ENCODE measurements at places on chromosomes 2 and 18.
A peak's percentile ranks its signal among the peaks of the same experiment; 100 is the strongest.

GRCh38 chr2:19714926-19715325 is 186.9 kb downstream of the TTC32 start:
- DNase-seq = no peak
- no peaks in the 10 kb centered on the region for H3K36me3 ChIP-seq
- H3K4me1 ChIP-seq = peaks cover 40% of the 10 kb centered on the region
- no peaks in the 10 kb centered on the region for H3K27me3 ChIP-seq

GRCh38 chr2:70995426-70995729 is 705 bp upstream of the TEX261 start:
- DNase-seq = no peak
- peaks cover 13% of the 10 kb centered on the region for H3K4me1 ChIP-seq
- no peak overlapping the region for H3K27ac ChIP-seq
- H3K27me3 ChIP-seq = no peaks in the 10 kb centered on the region
- peak overlapping the region; percentile 94 for H3K4me3 ChIP-seq

DNA sequence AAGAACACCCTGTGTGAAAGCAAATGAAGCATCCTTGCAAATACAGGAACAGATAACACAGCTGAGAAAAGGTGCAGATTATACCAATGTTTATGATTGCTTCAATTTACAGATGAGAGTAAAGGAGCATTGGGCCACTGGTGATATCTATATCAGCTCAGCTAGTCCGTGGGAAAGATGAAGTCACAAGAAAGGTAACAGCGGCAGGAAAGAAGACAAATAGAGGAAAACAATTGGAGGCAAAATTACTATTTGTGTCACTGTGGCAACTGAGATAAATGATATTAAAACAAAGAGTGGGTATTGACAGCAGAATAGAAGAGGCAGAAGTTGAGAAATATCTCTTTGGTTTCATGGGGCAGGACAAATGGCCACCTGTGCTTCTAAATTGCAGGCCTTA is 121.2 kb upstream of the CAVIN2 start:
- H3K27me3 ChIP-seq = no peaks in the 10 kb centered on the region
- no peaks in the 10 kb centered on the region for H3K36me3 ChIP-seq
- H3K4me3 ChIP-seq = no peak overlapping the region
- H3K27ac ChIP-seq = no peak overlapping the region
- H3K4me1 ChIP-seq = no peaks in the 10 kb centered on the region

DNA sequence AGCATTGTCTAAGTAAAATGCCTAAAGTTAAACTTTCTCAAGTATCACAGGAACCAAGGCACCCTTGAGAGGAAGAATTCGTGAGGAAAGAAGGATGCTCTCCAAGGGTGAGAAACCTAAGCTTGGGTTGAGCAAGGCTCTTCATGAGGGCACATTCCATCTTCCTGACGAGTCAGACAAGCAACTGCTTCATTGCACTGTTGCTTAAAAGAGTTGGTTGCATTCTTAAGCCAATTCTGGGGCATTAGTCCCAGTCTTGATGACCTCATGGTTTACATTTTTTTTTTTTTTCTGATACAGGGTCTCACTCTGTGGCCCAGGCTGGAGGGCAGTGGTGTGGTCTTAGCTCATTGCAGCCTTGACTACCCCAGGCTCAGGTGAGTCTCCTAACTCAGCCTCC is 237.5 kb downstream of the ACTR3 start:
- no peaks in the 10 kb centered on the region for H3K4me1 ChIP-seq
- H3K27me3 ChIP-seq = no peaks in the 10 kb centered on the region
- no peaks in the 10 kb centered on the region for H3K36me3 ChIP-seq
- H3K27ac ChIP-seq = no peak overlapping the region
- no peak overlapping the region for H3K4me3 ChIP-seq

DNA sequence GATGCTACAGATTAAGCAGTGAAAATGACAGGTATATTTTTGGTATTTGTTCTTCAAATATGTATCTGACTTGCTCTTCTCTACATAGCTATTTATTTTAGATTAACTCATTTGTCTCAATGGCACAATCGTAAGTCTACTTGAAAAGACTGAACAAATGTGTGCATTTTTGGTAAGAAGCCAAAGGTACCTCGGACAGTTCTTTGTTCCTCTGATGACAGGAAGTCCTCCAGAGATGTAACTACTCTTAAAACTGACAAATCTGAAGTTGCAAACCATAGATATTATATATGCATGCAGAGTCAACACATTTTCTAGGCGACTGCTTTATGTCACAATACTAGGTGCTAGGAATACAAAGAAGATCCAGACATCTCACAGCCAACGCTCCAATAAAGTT is 36.7 kb downstream of the NDUFAF7 start:
- peaks cover 26% of the 10 kb centered on the region for H3K36me3 ChIP-seq
- H3K4me3 ChIP-seq = no peak overlapping the region
- no peak overlapping the region for H3K27ac ChIP-seq
- no peak for DNase-seq

GRCh38 chr2:69021727-69022126 is 8.7 kb downstream of the ANTXR1 start:
- no peak overlapping the region for H3K4me3 ChIP-seq
- H3K36me3 ChIP-seq = no peaks in the 10 kb centered on the region
- no peak overlapping the region for H3K27ac ChIP-seq

- H3K27ac ChIP-seq = no peak overlapping the region
- H3K36me3 ChIP-seq = no peaks in the 10 kb centered on the region
- H3K27me3 ChIP-seq = no peaks in the 10 kb centered on the region
- DNase-seq = no peak
Measured at GRCh38 chr18:74533666-74534065, 634 bp upstream of the CNDP1 start.

DNA sequence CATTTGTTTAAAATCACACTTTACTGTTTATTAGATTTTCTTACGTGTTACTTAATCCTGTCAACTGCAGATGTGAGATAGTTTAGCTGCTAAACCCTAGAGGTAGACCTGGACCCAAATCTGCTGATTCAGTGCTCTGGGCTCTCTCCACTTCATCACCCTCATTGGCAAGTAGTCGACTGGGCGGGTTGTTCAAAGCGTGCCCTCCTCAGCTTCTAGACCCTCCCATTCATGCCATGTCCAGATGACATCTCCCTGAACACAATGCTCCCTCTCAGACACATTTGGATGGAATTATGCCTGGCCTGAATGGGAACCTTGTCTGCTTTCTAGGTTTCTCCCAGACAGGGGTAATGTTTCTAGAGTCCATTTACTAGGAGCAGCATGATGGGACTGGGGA is 43.7 kb downstream of the RPIA start:
- no peaks in the 10 kb centered on the region for H3K4me1 ChIP-seq
- H3K4me3 ChIP-seq = no peak overlapping the region
- H3K27ac ChIP-seq = no peak overlapping the region
- no peaks in the 10 kb centered on the region for H3K27me3 ChIP-seq

- no peak overlapping the region for H3K27ac ChIP-seq
- H3K4me3 ChIP-seq = no peak overlapping the region
- no peaks in the 10 kb centered on the region for H3K4me1 ChIP-seq
- no peak for DNase-seq
- H3K27me3 ChIP-seq = no peaks in the 10 kb centered on the region
Measured at GRCh38 chr18:45166836-45167551, 448.3 kb upstream of the SLC14A2 start.

DNA sequence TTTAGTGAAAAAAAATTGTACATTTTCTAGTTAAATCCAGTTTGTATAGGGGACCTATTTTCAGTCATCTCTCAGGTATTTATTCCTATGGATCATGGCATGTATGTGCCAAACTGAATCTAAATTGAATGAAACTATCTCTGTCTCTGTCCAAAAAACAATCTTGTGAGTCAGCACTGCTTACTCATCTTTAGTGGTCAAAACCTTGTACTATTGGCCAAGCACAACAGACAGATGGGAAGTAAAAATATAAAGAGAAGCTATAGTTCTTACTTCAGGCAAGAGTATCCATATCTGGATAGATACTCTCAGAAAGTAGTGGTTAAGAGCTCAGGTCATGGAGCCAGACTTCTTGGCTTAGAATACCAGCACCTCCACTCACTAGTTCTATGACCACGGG is 76.0 kb upstream of the KLHL14 start:
- DNase-seq = no peak
- no peak overlapping the region for H3K4me3 ChIP-seq
- H3K4me1 ChIP-seq = no peaks in the 10 kb centered on the region
- no peaks in the 10 kb centered on the region for H3K27me3 ChIP-seq
- no peaks in the 10 kb centered on the region for H3K36me3 ChIP-seq
- H3K27ac ChIP-seq = no peak overlapping the region

GRCh38 chr2:48529676-48530032 is 300 bp upstream of the STON1 start:
- H3K36me3 ChIP-seq = no peaks in the 10 kb centered on the region
- H3K27ac ChIP-seq = peak overlapping the region; percentile 87
- no peak for DNase-seq
- H3K4me3 ChIP-seq = peak overlapping the region; percentile 96
- H3K27me3 ChIP-seq = no peaks in the 10 kb centered on the region

DNA sequence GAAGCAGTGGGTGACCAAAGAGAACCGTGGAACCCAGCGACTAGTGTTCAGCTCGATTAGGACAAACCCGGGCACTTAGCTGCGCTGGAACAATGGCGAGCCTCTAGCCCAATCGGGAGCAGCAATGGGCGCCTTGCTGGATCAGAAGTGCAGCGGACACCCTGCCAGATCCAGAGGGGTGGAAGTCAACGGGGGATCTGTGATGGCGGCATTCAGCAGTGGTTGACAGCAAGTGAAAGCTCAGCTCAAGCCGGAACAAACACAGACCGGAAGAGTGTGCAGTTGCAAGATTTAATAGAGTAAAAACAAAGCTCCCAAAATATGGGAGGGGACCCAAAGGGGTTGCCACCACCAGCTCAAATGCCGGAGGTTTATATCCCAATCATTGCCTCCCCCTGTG is 478.7 kb upstream of the REG3G start:
- DNase-seq = no peak
- no peaks in the 10 kb centered on the region for H3K36me3 ChIP-seq
- no peaks in the 10 kb centered on the region for H3K27me3 ChIP-seq
- H3K27ac ChIP-seq = no peak overlapping the region

DNA sequence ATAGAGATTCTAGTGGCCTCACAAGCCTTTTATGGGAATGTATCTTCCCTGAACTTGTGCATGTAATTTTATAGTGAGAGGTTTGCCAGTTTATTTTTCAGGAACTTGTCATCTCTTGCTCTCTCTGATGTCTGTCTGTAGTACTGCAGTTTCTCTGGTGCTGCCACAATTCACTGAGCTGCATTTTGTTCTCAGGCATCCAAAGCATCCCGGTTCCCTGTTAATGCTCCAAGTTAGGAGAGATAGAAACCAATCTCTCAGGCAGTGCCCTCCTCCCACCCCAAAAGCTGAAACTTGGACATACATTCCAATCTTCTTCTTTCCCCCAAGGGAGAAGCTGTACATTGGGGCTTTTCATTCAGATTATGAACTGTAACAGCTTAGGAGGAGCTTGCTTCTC is 30.1 kb upstream of the GRB14 start:
- no peaks in the 10 kb centered on the region for H3K36me3 ChIP-seq
- no peak for DNase-seq
- no peaks in the 10 kb centered on the region for H3K4me1 ChIP-seq
- H3K27ac ChIP-seq = no peak overlapping the region
- no peaks in the 10 kb centered on the region for H3K27me3 ChIP-seq

DNA sequence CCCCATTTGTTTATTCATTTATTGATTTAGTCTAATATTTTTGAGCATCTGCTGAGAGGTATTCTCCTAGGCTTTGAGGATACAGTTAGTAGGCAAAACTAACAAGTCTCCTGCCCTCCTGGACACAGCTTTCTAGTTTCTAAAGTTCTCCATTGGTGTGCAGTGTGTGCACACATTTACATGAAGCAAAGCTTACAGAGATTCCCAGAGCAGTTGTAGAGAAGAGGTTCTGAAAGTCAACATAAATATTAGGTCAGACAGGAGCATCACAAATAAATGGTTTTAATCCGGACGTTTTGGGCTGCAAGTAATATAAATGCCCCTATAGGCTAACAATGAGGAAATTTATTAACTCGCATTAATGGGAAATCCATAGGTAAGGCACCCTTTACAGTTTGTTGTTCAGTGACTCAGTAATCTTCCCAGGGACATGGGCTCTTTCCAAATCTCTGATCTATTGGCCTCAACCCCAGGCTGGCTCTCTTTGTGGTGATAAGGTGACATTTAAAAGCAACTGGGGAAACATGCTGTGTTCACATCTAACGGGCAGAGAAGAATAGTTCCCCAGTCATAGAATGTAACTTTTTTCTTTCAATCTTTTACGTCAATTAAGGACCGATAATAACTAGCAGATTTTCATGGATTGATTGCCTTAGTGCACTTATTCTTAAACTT is 407.2 kb downstream of the PTPRM start:
- H3K36me3 ChIP-seq = no peaks in the 10 kb centered on the region
- DNase-seq = no peak
- H3K4me3 ChIP-seq = no peak overlapping the region

GRCh38 chr2:36393738-36394256 is 38.2 kb downstream of the CRIM1 start:
- no peak overlapping the region for H3K4me3 ChIP-seq
- H3K27ac ChIP-seq = peak overlapping the region; percentile 32
- peaks cover 55% of the 10 kb centered on the region for H3K4me1 ChIP-seq
- H3K36me3 ChIP-seq = no peaks in the 10 kb centered on the region
- DNase-seq = no peak

- no peak for DNase-seq
- no peaks in the 10 kb centered on the region for H3K27me3 ChIP-seq
- H3K27ac ChIP-seq = no peak overlapping the region
Measured at GRCh38 chr2:3175568-3175955, 202.1 kb downstream of the EIPR1 start.

- peaks cover 4% of the 10 kb centered on the region for H3K27me3 ChIP-seq
- no peak overlapping the region for H3K27ac ChIP-seq
- no peak for DNase-seq
- H3K4me1 ChIP-seq = no peaks in the 10 kb centered on the region
Measured at GRCh38 chr2:235160281-235160810, 208.5 kb downstream of the SH3BP4 start.

- no peaks in the 10 kb centered on the region for H3K36me3 ChIP-seq
- no peaks in the 10 kb centered on the region for H3K27me3 ChIP-seq
- H3K27ac ChIP-seq = no peak overlapping the region
- no peak overlapping the region for H3K4me3 ChIP-seq
- no peak for DNase-seq
Measured at GRCh38 chr2:207224791-207225482, 59.2 kb upstream of the KLF7 start.

DNA sequence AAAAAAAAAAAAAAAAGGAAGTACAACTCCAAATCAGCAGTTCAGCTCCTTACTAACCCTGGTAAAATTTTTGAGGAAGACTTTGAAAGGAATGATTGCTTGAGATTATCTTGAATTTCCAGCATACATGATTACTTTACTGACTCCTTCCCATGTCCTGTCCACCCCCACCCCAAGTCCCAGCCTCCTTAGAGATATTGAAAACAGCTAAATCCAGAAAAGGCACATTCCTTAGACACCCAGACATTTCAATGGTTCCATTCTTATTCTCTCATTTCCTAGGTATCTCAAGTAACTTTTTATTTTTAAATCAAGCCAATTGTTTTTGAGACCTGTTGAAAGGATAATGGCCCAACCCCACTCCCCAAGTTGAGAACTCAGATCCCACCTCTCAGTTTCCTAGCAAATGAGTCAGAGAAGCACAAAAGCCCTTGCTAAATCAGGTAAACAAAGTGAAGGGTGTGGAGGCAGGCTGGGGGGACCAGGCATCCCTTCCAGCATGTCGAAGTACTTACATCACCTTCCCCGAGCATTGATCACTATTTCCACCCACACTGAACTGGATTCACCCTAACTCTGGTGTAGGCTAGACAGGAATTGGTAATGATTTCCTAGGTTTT is 95.4 kb upstream of the FZD7 start:
- DNase-seq = no peak
- no peak overlapping the region for H3K27ac ChIP-seq
- H3K4me3 ChIP-seq = no peak overlapping the region
- H3K4me1 ChIP-seq = no peaks in the 10 kb centered on the region
- no peaks in the 10 kb centered on the region for H3K27me3 ChIP-seq

Data from thoracic aorta (tissue), 2 donors.